ENCODE measurements at places on chromosomes 16 and 17. TPM values are rescaled to one million over a fixed set of nuclear protein-coding genes. Genes with fewer than 3 reads are reported as not detected.

DNA sequence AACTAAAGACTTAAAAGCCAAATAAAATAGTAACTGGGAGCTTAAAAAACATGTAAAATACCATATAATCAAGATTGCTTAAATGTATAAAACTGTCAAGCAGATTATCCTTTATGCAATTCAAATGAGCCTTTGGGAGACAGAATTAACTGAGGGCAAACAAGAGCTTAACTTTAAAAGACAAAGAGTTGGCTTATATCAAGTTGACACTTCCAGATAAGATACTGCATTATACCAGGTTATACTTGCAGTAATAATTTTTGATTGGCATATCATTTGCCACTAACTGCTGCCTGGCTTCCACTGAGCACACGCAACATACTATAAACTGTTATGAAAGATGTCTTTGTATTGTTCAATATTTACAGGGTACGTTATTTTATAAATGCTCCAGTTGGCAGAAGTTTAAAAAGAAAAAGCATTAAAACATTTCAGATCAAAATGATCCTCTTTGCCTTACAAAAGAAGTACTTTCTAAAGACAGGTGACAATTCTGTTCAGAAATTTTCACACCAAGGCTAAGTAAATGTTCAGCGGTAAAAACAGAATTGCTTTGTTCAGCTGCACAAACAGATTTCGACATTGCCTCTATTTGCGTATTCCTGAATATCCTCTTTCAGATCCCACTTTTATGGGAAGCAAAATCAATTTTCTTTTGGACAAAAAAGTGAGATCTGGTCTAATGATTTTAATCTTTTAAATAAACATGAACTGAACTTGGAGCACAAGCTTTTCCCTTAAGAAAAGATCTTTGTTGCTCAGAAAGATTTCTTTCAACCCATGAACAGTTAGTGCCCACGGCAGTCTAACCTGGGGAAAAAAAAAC lies 50.7 kb downstream of the TOX3 start:
- no peak for DNase-seq

DNA sequence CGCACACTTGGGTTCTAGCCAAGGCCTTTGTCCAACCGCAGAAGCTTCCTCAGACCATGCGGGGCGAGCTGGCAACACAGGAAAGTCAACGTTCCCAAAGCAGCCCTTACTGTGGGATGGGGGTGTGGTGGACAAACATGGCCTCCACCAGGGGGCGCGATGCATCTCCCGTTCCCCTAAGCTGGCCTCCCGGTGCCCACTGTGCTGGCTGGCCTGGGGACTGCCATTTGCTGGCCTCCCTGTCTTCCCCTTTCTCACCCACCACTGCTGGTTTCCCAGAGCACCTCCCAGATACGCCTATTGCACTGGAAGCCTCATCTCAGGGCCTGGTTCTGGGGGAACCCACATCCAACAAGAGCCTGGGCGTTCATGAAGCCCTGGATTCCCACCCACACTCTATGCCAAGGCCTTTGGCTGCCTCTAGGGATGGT lies 145.3 kb downstream of the IRF8 start:
- peak; percentile 46 for DNase-seq

- no peak for DNase-seq
Observed at GRCh38 chr17:15261802-15262290, 3.3 kb downstream of the PMP22 start.

GRCh38 chr16:66859397-66860068 lies 15.3 kb downstream of the CA7 start:
- no peak for DNase-seq

Gene CDRT15
- not detected for total RNA-seq

GRCh38 chr16:3550851-3551847 lies 26.1 kb downstream of the NLRC3 start:
- DNase-seq = no peak

DNA sequence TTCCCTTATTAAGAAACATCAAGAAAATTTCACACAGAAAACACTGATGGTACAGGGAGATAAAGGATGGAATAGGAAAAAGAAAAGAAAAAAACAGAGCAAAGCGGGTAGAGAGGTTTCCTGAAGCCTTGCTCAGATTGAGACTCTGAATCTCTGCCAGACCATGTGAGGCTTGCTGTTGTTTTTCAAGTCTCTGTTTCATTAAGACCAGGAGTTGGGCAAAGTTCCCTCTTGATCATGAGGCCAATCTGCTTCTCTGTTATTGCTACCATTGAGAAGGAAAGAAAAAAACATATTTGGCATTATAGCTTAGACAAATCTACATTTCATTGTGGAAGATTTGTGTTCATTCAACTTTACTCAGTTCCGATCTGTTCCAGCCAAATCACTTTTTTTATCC lies 201.6 kb upstream of the SOX9 start:
- DNase-seq = no peak

Gene CKLF
- 124 TPM for total RNA-seq

Gene GLTPD2
- total RNA-seq = not detected
